ENCODE measurements at places on chromosomes 1 and 21. TPM values are rescaled to one million over a fixed set of nuclear protein-coding genes. Genes with fewer than 3 reads are reported as not detected.

DNA sequence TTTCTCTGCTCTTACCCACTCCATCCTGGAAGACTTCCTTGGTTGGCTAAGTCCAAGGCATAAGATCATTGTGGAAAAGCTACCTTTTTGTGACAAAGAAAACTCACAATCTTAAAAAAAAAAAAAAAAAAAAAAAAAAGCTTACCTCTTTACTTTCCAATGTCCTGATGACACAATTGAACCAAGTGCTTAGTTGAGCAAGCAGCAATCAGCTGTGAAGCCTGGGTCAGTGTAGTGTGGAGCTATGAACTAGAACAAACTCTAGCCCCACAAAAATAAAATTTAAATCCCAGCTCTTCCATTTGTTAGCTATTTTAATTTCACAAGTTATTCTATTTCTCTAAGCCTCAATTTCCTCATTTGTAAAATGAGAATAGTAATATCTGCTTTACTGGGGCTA, 647.6 kb downstream of the LMO4 start:
- no peak overlapping the region for H3K27ac ChIP-seq
- DNase-seq: no peak
- H3K4me3 ChIP-seq: no peak overlapping the region

- no peak overlapping the region for H3K27ac ChIP-seq
- no peak for DNase-seq
- H3K36me3 ChIP-seq: no peaks in the 10 kb centered on the region
- H3K4me3 ChIP-seq: no peak overlapping the region
These were observed 77.9 kb upstream of the TNFSF4 start for GRCh38 chr1:173285048-173285447.

DNA sequence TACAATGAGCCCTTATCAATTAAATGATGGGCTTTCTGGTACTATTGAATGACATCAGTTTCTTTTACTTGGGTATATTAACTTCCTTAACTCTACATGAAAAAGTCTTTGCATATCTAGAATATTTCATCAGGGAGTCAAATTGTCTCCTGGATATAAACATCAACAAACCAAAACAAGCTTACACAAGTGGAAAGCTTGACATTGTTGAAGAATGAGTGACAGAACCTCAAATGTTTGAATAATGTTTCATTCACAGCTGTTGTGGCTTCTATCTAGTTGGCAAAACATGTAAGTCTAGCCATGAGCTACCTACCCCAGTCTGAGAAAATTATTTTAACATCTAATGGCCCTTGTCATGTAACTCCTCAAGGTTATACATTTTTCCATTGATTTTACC, 604.8 kb upstream of the ADAMTS5 start:
- peaks cover 4% of the 10 kb centered on the region for H3K36me3 ChIP-seq
- peaks cover 54% of the 10 kb centered on the region for H3K4me1 ChIP-seq
- DNase-seq: no peak
- H3K27me3 ChIP-seq: no peaks in the 10 kb centered on the region
- H3K4me3 ChIP-seq: no peak overlapping the region

DNA sequence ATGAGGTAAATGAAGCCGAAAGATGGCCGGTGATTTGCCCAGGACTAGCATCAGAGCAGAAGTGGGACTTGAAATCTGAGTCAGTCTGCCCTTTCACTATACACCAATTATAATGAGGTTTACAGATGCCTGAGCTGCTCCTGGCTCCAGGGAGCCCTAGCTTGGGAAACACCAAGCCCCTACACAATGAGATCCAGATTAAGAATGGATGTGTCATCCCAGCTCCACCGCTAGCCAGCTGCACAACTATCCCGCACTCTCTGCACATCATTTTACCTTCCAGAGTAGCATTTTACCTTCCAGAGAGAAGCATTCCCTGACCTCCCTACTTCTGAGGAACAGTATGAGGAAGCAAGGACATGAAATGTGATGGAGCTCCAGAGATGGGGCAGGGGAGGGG, 27.0 kb downstream of the SERTAD4 start:
- DNase-seq: no peak
- peaks cover 39% of the 10 kb centered on the region for H3K4me1 ChIP-seq
- peak overlapping the region; percentile 32 for H3K27ac ChIP-seq
- no peaks in the 10 kb centered on the region for H3K36me3 ChIP-seq
- no peaks in the 10 kb centered on the region for H3K27me3 ChIP-seq

GRCh38 chr1:158005224-158005623, 11.8 kb downstream of the KIRREL1 start:
- peaks cover 9% of the 10 kb centered on the region for H3K36me3 ChIP-seq
- H3K27me3 ChIP-seq: no peaks in the 10 kb centered on the region
- H3K27ac ChIP-seq: peak overlapping the region; percentile 69
- no peak for DNase-seq
- no peak overlapping the region for H3K4me3 ChIP-seq

The ITGB2 gene
- total RNA-seq: 1.1 TPM

- DNase-seq: no peak
- H3K27ac ChIP-seq: peak overlapping the region; percentile 90
- H3K4me3 ChIP-seq: no peak overlapping the region
These were observed 6.9 kb downstream of the CSRP1 start for GRCh38 chr1:201499795-201500669.

- H3K27ac ChIP-seq: no peak overlapping the region
- DNase-seq: no peak
- H3K4me1 ChIP-seq: no peaks in the 10 kb centered on the region
- no peak overlapping the region for H3K4me3 ChIP-seq
- H3K36me3 ChIP-seq: peaks cover 17% of the 10 kb centered on the region
These were observed 9.5 kb upstream of the YRDC start for GRCh38 chr1:37817481-37817880.

The HCRTR1 gene
- total RNA-seq: 0.50 TPM

The TNNI3K gene
- not detected for total RNA-seq

- no peak for DNase-seq
- peaks cover 34% of the 10 kb centered on the region for H3K4me1 ChIP-seq
- H3K27ac ChIP-seq: no peak overlapping the region
- no peak overlapping the region for H3K4me3 ChIP-seq
These were observed 22.0 kb downstream of the MRPL37 start for GRCh38 chr1:54221867-54222484.

DNA sequence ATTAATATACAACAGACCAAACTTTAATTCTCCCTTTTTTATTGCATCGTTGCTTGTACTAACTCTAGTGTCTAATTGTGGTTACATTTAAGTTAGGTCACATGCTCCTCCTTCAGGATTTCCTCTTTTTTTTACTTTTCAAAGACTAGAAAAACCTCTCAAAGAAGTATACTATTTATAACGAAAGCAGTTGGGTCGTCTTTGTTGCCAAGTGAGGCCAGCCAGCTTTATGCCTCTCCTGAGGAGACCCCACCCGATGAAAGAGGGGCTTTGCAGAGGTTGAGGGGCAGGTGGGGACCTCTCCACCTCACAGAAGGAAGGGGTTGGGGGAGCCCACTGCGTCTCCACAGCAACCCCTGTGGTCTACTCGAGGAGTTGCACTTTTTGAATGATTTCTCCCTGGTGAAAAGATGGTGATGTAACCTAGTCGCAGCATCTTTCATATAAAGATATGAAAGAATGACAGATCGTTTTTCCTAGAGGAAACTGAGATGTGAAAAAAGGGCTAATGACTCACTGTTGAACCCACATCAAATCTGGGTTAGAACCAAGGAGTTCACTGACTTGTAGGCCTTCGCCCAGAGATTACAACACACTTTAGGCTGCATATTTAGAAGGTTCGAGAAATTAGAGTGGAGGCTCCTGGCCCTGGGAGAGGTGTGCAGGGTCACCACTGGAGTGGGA, 6.4 kb downstream of the TGFB2 start:
- no peaks in the 10 kb centered on the region for H3K27me3 ChIP-seq
- no peak for DNase-seq
- H3K4me3 ChIP-seq: no peak overlapping the region
- peaks cover 17% of the 10 kb centered on the region for H3K36me3 ChIP-seq
- H3K27ac ChIP-seq: no peak overlapping the region

The ZNF669 gene
- total RNA-seq: 11.4 TPM

GRCh38 chr1:74468982-74469603, 43.3 kb downstream of the LRRC53 start:
- H3K27ac ChIP-seq: no peak overlapping the region
- DNase-seq: no peak
- H3K4me1 ChIP-seq: no peaks in the 10 kb centered on the region
- H3K27me3 ChIP-seq: peaks cover 20% of the 10 kb centered on the region
- H3K4me3 ChIP-seq: no peak overlapping the region

The CAMK2N1 gene
- 26.8 TPM for total RNA-seq

- no peaks in the 10 kb centered on the region for H3K27me3 ChIP-seq
- H3K4me3 ChIP-seq: no peak overlapping the region
- H3K27ac ChIP-seq: no peak overlapping the region
- H3K36me3 ChIP-seq: no peaks in the 10 kb centered on the region
- H3K4me1 ChIP-seq: no peaks in the 10 kb centered on the region
These were observed 125.6 kb upstream of the LMO4 start for GRCh38 chr1:87202922-87203655.

- H3K4me1 ChIP-seq: no peaks in the 10 kb centered on the region
- DNase-seq: no peak
- H3K27ac ChIP-seq: no peak overlapping the region
- no peak overlapping the region for H3K4me3 ChIP-seq
These were observed 33.7 kb downstream of the PRDM15 start for GRCh38 chr21:41845310-41846032.

- no peak for DNase-seq
- peak overlapping the region; percentile 97 for H3K27ac ChIP-seq
- H3K36me3 ChIP-seq: no peaks in the 10 kb centered on the region
- peaks cover 29% of the 10 kb centered on the region for H3K4me1 ChIP-seq
- no peaks in the 10 kb centered on the region for H3K27me3 ChIP-seq
These were observed 1.0 kb upstream of the CDKN2C start for GRCh38 chr1:50968821-50969610.

GRCh38 chr21:33041981-33042380, 16.2 kb downstream of the OLIG2 start:
- DNase-seq: no peak
- H3K4me3 ChIP-seq: no peak overlapping the region
- H3K27me3 ChIP-seq: peaks cover 21% of the 10 kb centered on the region
- no peak overlapping the region for H3K27ac ChIP-seq

The RHCE gene
- total RNA-seq: 0.71 TPM

DNA sequence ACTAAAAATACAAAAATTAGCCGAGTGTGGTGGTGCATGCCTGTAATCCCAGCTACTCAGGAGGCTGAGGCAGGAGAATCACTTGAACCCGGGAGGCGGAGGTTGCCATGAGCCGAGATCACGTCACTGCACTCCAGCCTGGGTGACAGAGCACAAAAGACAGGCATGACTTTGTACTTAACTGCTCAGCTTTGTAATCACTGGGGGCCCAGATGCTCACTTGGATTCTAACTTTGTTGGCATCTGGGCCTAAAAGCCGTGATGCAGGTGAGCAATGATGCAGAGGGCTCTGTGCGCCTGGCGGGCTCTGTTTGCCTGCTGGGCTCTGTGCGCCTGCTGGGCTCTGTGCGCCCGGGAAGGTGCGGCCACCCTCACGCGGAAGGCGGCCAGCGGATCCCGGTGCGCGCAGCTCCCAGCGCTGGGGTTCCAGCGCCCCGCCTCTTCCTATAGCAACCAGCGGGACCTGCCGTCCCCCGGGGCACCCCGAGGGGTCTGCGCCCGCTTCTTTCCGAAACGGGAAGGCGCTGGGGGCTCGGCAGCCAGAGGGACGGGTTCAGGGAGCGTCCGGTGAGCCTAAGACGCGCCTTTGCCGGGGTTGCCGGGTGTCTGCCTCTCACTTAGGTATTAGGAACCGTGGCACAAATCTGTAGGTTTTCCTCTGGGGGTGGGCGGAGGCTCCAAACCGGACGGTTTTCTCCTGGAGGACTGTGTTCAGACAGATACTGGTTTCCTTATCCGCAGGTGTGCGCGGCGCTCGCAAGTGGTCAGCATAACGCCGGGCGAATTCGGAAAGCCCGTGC, 31.7 kb downstream of the PRMT2 start:
- DNase-seq: no peak
- H3K27me3 ChIP-seq: no peaks in the 10 kb centered on the region
- H3K27ac ChIP-seq: no peak overlapping the region
- peaks cover 6% of the 10 kb centered on the region for H3K4me1 ChIP-seq
- peak overlapping the region; percentile 80 for H3K4me3 ChIP-seq

The METTL25B gene
- total RNA-seq: 24.1 TPM

DNA sequence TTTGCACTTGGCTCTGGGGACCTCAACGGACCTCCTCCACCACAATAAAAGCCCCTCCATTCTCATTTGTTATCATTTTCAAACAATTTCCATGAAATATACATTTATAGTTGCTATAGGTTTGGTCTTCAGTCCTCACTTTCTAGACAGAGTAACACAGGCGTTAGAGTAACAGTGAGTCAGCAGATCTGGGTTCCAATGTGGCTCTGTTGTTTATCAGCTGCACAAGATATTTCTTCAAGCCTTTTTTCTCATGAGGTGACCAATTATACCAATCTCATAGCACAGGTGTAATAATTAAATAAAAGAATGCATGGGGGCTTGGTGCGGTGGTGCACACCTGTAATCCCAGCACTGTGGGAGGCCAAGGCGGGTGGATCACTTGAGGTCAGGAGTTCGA, 32.8 kb upstream of the PSMB2 start:
- H3K4me3 ChIP-seq: no peak overlapping the region
- DNase-seq: no peak
- no peaks in the 10 kb centered on the region for H3K4me1 ChIP-seq

The RXRG gene
- total RNA-seq: not detected

GRCh38 chr1:9726905-9727595, 75.5 kb downstream of the PIK3CD start:
- H3K4me1 ChIP-seq: no peaks in the 10 kb centered on the region
- H3K4me3 ChIP-seq: no peak overlapping the region
- no peak overlapping the region for H3K27ac ChIP-seq
- DNase-seq: no peak

The CAMTA1 gene
- total RNA-seq: 81.6 TPM

GRCh38 chr1:152739841-152740240, 18.0 kb upstream of the KPRP start:
- no peaks in the 10 kb centered on the region for H3K36me3 ChIP-seq
- H3K4me3 ChIP-seq: no peak overlapping the region
- no peak for DNase-seq
- no peaks in the 10 kb centered on the region for H3K27me3 ChIP-seq
- H3K4me1 ChIP-seq: no peaks in the 10 kb centered on the region
- H3K27ac ChIP-seq: no peak overlapping the region

GRCh38 chr1:61397935-61398334, 315.6 kb downstream of the NFIA start:
- no peak for DNase-seq
- no peaks in the 10 kb centered on the region for H3K27me3 ChIP-seq
- H3K36me3 ChIP-seq: peaks cover 13% of the 10 kb centered on the region
- H3K4me3 ChIP-seq: no peak overlapping the region
